ENCODE measurements at places on chromosomes 4 and X.
A peak's percentile ranks its signal among the peaks of the same experiment; 100 is the strongest.

DNA sequence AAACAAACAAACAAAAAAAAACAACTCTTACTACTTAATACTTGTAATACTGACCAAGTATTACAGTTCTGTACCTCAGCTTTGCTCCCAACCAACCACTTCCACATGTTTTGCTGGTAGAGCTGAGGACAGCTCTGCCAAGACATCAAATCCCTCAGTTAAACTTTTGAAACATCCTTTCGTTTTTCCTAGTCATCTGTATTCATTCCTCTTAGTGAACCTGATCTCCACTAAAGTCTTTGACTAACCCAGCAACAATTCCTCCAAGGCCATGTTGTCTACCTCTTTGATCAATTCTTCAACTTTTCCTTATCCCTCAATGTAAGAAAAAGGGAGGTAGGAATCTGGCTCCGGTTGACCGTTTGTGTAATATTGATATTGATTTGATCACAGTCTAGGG lies 247.5 kb downstream of the ARHGAP24 start:
- no peak for DNase-seq

DNA sequence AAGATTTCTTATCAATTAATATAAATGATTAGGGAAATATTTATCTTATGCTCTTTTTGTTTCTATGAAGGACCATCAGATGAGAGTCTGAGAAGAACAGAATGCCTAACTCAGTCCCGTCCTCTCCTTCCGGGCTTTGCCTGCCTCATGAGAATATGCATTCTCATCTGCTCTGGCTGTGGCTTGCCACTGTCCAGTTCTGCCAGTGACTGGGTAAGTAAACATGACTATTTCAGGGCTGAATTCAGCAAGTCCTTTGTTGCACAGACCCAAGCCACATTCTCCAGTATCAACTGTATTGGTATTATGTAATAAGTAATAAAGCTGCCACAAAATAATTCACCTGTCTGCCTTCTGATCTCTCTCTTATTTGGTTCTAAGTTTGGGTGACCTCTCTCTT lies 110.7 kb downstream of the WDFY3 start:
- DNase-seq: no peak

DNA sequence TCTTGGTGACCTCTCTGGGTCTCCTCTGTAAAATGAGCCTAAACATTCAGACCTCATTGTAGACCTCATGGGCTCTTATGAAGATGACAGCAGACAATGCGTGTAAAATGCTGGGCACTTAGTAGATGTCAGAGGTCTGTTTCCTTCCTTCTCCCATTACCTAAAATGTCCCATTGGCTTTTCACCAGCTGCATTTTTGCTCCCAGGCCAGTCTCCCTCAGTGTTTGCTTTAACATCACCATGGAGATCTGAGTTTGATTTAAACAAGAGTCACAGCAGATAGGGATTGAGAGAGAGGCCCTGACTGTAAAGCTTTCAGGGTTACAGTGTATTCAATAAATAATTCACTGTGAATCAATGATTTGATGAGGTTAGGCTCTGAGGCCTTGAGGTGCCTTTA lies 24.3 kb downstream of the PSAPL1 start:
- DNase-seq: no peak

- DNase-seq: no peak
These were observed 364.8 kb downstream of the PDGFC start for GRCh38 chr4:156606554-156607477.

DNA sequence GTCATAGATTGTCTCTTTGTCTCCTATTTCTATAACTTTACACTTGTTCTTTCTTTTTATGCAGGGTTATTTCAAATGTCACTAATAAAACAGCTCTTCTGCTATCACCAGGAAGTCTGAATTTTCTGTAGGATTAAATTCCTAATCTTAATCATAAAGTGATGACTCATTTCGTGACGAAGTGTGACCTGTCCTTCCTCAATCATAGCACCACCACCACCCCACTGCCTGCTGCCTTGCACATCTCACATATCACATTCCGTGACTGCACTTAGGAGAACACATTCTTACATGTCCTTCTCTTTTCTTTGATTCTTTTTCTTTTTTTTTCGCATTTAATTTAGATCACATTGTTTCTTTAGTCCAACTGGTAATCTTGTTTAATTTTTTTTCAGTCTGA lies 57.7 kb upstream of the UGT2B7 start:
- DNase-seq: no peak

DNA sequence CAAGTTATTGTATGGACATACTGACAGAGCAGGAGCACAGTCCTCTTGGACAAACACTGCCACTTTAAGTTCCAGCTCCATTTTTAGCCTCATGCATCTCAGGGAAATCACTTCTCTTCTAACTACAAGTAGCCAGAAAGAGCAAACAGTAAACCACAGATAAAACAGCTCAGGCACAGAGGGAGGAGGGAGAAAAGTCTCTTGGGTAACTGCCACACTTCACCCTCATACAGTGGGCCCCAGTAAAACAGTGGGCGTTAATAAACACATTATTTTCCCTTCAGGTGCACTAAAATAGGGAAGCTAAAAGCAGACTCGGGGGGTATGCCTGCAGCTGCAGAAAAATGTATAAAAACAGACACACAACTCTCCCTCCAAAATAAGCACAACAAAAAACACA lies 21.6 kb downstream of the CD38 start:
- DNase-seq: no peak

- no peak for DNase-seq
These were observed 182.4 kb downstream of the MGST2 start for GRCh38 chr4:139848028-139848427.

- no peak for DNase-seq
These were observed 99.5 kb upstream of the USP38 start for GRCh38 chr4:143085224-143085623.

GRCh38 chrX:13094828-13095341 lies 50.5 kb upstream of the FAM9C start:
- DNase-seq: no peak

- no peak for DNase-seq
These were observed 600.9 kb upstream of the DIPK2B start for GRCh38 chrX:45801554-45801953.

- DNase-seq: no peak
These were observed 10.5 kb upstream of the YTHDC1 start for GRCh38 chr4:68360231-68360968.

DNA sequence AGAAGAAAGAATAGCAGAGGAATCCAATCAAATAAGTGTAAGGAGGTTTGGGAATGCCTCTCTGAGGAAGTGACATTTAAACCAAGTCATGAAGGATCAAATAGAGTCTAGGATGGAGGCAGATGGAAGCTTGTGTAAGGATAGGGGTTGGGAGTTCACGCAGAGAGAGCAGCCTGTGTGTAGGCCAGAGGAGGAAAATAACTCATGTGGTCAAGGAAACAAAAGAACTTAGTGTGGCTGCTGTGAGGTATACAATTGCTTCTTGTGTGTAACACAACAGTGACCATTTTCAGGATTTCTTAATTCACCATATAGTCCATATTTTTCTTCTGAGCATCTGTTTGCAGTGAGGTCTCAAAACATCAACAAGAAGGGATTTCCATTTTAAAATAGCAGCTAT lies 77.6 kb upstream of the PACRGL start:
- no peak for DNase-seq

GRCh38 chr4:14303856-14304255 lies 676.3 kb upstream of the BOD1L1 start:
- DNase-seq: no peak

DNA sequence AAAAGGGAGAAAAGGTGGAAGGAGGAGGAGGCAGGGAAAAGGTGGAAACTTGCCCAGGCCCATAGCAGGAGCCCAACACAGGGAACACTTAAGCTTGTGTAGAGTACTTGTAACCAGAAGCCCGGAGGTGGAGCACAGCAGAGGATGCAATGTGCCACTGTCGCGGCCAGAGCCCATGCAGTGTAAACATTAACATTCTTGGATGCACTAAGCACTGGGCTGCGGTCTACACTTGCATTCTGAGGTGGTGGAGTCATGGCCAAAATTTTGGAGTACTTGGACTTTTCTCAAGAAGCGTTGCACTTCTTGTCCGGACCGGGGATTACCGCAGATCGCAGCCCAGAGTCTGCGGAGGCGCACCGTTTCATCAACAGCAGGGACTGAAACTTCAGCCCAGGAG lies 4.5 kb upstream of the RHOXF1 start:
- DNase-seq: no peak

- no peak for DNase-seq
These were observed 76.1 kb downstream of the MANBA start for GRCh38 chr4:102684610-102685052.

DNA sequence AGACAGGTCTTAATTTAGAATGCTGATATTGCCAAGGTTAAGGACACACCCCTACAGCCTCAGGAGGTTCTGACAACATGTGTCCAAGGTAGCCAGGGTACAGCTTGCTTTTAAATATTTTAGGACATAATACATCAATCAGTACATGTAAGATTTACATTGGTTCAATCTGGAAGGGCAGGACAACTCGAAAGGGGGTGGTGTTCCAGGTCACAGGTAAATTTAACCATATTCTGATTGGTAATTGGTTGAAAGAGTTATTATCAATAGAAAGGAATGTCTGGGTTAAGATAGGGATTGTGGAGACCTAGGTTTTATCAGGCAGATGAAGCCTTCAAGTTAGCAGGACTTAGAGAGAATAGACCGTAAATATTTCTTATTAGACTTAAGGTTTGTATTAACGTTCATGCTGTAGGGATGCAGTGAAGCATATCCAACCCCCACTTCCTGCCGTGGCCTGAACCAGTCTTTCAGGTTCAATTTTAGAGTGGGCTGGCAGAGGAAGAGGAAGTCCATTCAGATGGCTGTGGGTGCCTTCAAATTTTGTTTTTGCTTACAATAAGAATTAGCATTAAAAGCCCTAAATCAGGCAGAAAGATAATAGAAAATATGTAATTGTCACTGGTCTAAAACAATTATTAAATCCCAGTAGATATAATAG lies 136.5 kb upstream of the GALNTL6 start:
- peak; percentile 2 for DNase-seq

DNA sequence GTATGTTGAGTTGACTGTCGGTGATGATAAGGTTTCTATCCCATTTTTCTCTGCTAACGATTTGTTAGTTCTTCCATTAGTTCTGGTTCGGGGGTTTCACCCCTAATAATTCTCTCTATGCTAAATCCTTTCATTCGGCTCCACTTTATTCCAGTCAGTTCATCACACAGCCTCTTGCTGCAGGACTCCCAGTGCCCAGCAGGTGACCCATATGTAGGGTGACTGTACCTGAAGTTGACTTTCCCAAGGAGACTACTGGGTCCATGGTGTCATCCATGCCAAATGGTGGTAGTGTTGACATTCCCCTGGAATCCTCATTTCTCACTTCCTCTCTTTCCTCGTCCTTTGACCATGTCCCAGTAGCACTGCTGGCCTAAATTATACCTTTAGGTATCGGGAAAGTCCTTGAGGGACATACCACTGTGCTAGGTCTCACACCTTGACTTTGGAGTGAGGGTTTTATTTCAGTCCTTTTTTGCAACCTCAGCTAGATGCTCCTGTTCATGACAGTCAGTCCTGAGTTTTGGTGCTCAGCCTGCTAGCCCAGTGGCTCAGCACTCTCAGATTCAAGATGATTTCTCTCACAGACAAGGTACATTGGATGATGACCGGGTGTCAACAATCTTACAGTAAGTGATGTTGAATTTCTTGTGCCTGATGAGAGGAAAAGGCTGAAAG lies 105.1 kb upstream of the ARHGAP24 start:
- no peak for DNase-seq

DNA sequence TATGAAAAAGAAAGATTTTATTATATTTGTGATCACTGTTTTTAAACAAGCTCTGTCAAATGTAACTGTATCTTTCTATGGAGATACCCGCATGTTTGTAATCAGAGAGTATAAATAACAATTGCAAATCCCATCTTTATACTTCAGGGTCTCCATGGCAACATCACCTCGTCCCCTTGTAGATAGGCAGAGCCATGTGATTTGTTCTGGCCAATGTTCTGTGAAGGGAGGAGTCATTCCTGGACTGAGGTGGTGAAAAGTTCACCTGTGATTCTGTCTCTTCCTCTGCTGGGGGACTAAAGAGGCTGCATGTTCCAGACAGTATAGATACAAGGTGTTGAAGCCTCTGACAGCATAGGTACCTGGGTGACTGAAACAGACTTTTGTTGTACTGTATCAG lies 45.6 kb upstream of the MED14 start:
- no peak for DNase-seq

DNA sequence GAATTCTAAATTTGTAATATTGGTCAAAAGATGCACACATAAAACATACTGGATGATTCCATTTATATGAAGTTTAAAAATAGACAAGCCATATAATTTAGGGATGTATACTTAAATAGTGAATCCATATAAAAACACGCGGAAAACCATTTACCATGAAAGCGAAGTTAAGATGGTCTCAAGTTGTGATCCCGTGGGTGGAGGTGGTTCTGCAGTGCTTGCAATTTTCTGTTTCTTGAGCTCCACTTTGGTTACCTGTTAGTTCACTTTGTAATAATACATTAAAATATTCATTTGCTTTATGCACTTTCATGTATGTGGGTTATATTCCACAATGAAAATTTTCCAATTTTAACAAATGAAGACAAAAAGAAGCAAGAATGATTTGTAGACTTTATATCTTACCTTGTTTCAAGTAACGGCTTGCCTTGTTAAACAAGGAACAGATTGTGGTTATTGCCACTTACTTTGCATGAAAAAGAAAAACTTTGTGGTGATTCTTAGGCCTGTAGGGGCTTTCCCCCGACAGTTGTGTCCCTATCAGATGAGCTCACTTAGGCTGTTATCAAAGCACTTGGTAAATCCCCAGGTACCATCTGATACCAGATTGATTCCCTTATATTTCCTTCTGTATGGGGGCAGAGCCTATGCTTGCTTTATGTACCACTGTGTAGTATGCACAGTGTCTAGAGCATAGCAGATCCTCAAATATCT lies 12.2 kb downstream of the UCP1 start:
- peak; percentile 39 for DNase-seq

DNA sequence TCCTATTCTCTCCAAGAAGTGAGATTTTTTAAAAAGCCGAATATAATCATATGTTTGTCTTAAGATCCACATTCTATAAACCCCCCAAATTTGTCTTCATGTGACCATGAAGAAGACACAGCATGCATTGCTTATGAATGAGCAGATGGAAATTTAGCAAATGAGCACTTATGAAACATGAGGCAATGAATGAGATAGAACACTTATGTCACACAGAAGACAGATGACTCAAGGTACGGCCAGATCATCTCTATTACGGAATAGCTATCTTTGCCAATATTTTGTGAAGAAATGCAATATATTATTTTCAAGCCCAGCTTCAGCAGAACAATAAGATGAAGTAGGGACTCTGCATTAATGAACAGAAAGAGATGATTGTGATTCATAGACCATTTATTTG lies 21.4 kb downstream of the PHEX start:
- DNase-seq: no peak

DNA sequence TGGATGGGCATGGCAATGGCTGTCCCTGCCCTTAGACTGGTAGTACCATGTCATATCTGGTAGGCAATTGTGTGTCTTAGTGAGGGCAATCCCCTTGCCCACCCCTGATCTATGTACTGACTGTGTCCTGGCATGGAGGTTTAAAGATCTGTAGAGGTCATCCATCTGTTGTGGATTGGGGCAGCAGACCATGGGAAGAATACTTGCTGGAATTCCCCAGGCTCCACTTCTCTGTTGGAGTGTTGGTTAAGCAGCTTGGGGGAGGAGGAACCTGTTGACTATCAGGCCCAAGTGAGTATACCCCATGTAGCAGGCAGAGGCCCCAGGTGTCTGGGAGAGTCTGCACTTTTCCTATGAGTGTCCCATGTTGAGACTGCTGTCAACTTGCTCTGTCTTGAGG lies 246.7 kb upstream of the DIPK2B start:
- DNase-seq: no peak
